Mesenteric fat pad (tissue), 1 donor: ENCODE measurements at places on chromosomes 7 and 10. TPM values are rescaled to one million over a fixed set of nuclear protein-coding genes. Genes with fewer than 3 reads are reported as not detected.

CPN1 gene
- total RNA-seq, result not detected

KIAA1217 gene
- total RNA-seq, result 74.8 TPM

TRAPPC14 gene
- 22.5 TPM for total RNA-seq

URGCP gene
- 44.3 TPM for total RNA-seq

CALML3 gene
- not detected for total RNA-seq

ABCB1 gene
- total RNA-seq, result 3.2 TPM

INSYN2A gene
- total RNA-seq, result not detected

LAMB4 gene
- 0.10 TPM for total RNA-seq

SSC4D gene
- total RNA-seq, result 3.7 TPM

DGKB gene
- total RNA-seq, result 0.35 TPM

ENTPD1 gene
- 25.4 TPM for total RNA-seq

STMP1 gene
- total RNA-seq, result 21.1 TPM

PAPOLB gene
- total RNA-seq, result 0.22 TPM

BRAT1 gene
- 29.8 TPM for total RNA-seq

WNT2 gene
- 0.45 TPM for total RNA-seq

SH2D4B gene
- 0.35 TPM for total RNA-seq

C7orf33 gene
- total RNA-seq, result not detected

ERCC6 gene
- total RNA-seq, result 15.5 TPM

TMEM176B gene
- total RNA-seq, result 57.8 TPM

EVX1 gene
- total RNA-seq, result 0.13 TPM

CLRN3 gene
- 0.29 TPM for total RNA-seq

CALD1 gene
- total RNA-seq, result 227 TPM

COL17A1 gene
- total RNA-seq, result 0.19 TPM

TFPI2 gene
- 27.9 TPM for total RNA-seq

SCRN1 gene
- total RNA-seq, result 36.9 TPM

KCP gene
- 5.1 TPM for total RNA-seq

ADCK2 gene
- 13.3 TPM for total RNA-seq

CACNB2 gene
- 0.19 TPM for total RNA-seq

CD36 gene
- 2,225 TPM for total RNA-seq

RPEL1 gene
- not detected for total RNA-seq

UNCX gene
- total RNA-seq, result not detected

DKK1 gene
- 11.4 TPM for total RNA-seq

GDF2 gene
- total RNA-seq, result not detected

ANAPC16 gene
- total RNA-seq, result 80.9 TPM

DDX50 gene
- 33.3 TPM for total RNA-seq

COPG2 gene
- 25.9 TPM for total RNA-seq

LRMDA gene
- 26.6 TPM for total RNA-seq

IKZF1 gene
- total RNA-seq, result 22.0 TPM

ANXA8L1 gene
- not detected for total RNA-seq

CNNM2 gene
- total RNA-seq, result 3.1 TPM

FGFBP3 gene
- total RNA-seq, result 1.1 TPM

MIOS gene
- total RNA-seq, result 26.2 TPM

GATA3 gene
- 5.5 TPM for total RNA-seq

SPDYE1 gene
- not detected for total RNA-seq

DNAH11 gene
- 0.26 TPM for total RNA-seq

RSPH10B gene
- total RNA-seq, result not detected

FANK1 gene
- 0.42 TPM for total RNA-seq

SHTN1 gene
- 21.1 TPM for total RNA-seq

KMT2E gene
- 72.4 TPM for total RNA-seq

CH25H gene
- total RNA-seq, result 4.8 TPM

NKX2-3 gene
- 2.8 TPM for total RNA-seq
